Right kidney (tissue), 9 donors: ENCODE measurements at places on chromosomes 3 and 15.

DNA sequence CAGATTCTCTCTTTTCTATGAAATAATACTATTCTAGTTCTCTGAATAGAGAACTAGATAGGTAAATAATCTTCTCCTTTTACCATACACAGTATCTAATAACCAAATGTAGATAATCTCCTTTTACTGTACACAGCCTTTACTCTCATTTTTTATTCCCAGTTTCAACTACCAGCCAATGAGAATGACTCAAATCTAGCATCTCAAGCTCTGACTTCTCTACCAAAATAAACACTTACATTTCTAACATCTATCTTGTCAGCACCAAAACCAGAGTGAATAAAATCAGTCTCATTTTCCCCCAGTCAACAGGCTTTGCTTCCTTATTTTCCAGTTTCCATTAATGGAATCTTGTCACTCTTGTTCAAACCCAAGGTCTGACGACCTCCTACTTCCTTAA is 36.9 kb downstream of the LRRFIP2 start:
- no peak for DNase-seq

DNA sequence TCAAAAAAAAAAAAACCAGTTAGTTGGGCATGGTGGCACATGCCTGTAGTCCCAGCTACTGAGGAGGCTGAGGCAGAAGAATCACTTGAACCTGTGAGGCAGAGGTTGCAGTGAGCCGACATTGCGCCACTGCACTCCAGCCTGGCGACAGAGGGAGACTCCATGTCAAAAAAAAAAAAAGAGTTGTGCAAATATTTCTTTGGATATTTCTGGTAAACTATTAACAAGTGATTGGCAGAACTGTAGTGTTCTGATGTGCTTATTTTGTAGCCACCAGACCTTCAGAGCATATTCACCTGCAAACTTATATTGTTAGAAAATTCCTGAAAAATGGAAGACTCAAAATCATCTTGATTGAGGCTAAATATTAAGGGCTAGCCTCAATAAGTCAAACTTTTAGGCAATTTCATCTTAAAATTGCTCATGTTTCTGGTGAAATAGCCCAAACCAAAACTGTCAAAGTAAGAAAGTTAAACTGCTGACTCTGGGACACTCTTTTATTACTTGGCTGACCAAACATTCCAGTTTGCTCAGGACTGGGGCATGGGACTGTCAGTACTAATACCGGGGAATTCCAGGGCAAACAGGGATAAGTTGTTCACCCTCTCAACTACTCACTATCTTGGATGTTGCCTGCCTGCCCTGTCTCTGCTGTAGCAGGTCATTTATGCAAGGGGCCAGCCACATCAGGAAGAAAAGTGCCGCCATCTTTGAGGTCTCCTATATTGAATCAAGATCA is 37.0 kb downstream of the ABHD2 start:
- no peak for DNase-seq

GRCh38 chr3:138438896-138439295 is 4.5 kb downstream of the ESYT3 start:
- DNase-seq: no peak

DNA sequence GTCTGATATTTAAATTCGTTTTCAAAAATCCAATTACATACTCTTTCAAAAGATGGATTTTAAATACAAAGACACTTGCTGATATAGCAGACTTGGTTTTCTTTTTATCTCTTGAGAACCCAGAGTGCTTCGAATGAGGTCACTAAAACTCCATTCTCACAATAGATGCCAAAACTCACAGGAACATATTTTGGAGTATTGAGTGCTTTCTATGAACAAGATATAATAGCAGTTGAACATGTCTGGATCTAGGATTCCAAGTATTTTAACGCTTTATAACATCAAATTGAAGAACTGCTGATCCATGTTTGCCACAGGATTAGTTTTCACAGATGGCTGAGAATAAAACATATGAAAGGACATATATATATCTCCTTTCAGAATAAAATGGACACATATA is 113.2 kb downstream of the SAMMSON start:
- DNase-seq: no peak
